Hippocampal formation (tissue), 2 donors: ENCODE measurements at places on chromosomes 2 and 18.
A peak's percentile ranks its signal among the peaks of the same experiment; 100 is the strongest.

DNA sequence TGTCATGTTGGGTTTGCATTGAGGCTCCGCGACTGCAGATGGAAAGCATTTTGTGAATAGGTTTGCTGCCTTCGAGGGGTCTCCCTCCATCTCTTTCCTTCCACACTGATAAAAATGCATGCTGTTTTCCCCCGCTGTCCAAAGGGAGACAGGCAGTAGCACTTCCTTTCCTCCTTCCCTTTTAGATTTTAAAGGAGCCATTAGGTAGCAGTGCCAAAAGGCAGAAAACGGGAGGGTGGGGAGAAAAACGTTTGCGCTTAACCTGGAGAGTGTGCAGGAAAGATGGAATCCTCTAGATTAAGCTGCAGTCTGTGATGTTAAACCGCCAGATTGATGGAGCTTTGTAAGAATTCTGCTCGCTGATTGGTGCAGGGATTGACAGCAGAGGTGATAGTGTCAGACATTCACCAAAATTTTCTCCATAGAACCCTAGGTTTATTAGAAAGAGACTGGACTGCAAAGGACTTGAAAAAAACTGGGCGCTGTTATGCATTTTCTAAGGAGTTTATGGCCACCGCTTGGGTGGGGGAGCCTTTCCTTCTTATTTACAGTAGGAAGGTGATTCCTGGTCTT is 688 bp downstream of the MAPRE2 start:
- no peak for DNase-seq

DNA sequence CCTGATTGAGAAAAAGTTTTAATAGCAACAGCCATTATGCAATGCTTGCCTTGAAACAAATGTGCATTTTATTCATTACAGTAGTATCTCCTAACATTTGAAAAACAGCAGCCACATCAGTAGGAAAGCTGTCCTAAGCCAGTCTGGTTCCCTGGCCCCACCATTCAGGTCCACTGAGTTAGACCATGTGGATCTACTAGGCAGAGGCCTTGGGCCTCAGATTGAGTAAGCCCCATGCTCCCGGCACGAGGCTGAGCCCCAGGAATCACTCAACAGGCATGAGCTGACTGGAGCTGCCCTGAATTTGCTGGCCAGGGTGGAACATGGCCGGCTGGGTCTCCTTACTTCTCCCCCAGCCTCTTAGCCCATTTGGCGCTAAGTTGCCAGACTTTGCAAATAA is 103.4 kb downstream of the ZFP36L2 start:
- no peak for DNase-seq

GRCh38 chr2:218046238-218046637 is 22.8 kb upstream of the RUFY4 start:
- no peak for DNase-seq

DNA sequence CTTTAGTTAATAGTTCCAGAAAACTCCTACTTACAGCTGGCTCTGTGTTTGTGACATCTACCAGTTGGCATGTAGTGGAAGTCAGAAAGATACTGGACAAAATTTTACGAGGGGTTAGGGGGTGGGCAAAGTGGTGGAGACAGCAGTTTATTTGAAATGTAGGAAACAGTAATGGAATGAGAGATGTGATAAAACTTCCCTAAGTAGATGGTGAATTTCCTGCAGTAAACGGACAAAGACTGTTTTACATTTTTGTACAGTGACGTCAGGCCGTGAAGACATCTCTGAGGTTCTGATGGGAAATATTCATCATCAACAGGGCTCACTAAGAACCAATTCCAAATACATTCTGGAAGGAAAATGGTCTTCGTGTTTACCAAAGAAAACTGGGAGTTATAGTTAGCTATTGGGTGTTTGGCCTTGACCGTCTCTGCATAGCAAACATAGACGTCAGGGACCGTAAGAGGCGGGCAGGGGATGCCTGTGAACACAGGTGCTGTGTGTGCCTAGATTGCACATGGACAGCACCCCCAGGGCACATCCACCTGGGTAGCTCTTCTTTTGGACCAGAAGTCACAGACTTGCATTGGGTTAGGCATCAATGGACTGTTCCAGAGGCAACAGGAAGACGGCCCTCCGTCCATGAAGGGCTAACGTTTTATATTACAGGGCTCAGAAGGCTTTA is 131.5 kb downstream of the ZNF516 start:
- no peak for DNase-seq

- peak; percentile 18 for DNase-seq
Observed at GRCh38 chr18:76823587-76824011, 1.2 kb downstream of the ZNF236 start.

DNA sequence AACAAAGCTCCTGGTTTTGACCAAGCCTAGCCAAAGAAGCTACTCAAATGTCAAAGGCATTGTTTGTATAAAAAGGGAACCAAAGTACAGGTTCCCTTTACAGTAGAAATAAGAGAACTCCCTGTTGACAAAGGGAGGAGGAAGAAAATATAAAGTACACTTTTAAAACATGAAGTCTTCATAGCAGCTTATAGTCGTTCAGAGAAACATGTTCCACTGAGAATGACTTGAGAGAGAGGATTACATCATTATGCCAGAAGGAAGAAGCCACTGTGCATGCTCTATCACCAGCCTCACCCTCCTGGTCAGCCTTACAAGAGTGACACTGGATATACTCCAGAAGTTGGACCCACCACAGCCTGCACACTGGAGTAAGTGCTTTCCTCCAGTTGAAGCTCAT is 2.5 kb upstream of the DHRS9 start:
- no peak for DNase-seq

GRCh38 chr2:59237311-59237710 is 996.2 kb upstream of the FANCL start:
- DNase-seq: no peak

GRCh38 chr2:160375802-160376469 is 117.7 kb downstream of the RBMS1 start:
- no peak for DNase-seq

DNA sequence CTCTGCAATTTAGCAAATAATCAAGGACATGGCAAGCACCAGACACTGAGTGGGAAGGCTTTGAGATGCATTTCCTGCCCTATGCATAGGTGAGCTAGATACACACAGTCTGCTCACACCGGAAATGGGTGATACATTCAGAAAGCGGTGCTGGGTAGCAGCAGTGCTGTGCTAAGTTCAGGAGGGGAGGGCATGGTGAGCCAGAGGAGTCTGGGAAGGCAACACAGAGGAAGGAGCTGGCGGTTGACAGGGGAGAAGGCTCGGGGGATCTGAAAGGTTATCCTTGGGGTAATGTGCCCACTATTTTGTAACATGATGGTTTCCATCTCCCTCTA is 57.4 kb upstream of the EPAS1 start:
- no peak for DNase-seq

GRCh38 chr2:64853894-64854293 is 135.3 kb upstream of the SLC1A4 start:
- DNase-seq: no peak

GRCh38 chr2:224121406-224122067 is 82.5 kb upstream of the SERPINE2 start:
- DNase-seq: no peak

DNA sequence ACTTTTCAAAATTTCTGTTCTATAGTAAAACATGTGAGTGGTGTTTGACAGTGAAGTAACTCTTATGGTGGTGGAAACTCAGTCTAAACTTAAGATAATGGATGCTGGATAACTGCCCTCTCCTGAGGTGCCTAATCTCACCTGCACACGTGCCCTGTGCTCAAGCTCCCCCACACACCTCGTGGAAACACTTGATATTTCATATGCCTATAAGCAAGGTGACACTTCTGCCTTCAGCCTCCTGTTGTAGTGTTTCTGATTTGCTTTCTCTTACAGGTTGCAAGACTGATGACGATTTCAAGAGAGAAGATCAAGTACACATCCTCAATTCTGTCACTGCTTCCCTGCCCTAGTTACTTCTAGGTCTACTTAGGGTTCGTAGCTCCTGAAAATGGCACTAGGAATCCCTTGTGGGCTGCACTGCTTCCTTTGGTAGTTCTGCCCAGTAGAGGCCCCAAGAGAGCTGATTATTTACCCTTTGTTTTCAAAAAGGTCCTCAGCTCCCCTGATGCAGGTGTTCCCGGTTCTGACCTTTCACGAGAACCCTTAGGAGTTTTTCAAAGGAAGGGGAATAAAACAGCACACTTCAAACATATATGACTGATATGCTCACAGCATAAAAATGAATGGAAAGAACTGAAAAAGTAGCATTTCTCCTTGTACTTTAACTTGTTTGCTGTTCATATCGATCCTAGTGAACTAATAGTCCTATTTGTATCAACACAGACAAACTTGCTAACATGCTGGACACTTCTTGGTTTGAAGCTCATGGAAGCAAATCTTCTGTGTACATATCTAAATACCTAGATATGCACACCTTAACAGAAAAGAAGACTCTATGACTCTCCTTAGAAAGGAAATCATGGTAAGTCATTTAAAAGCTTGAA is 6.7 kb downstream of the CAVIN2 start:
- no peak for DNase-seq

DNA sequence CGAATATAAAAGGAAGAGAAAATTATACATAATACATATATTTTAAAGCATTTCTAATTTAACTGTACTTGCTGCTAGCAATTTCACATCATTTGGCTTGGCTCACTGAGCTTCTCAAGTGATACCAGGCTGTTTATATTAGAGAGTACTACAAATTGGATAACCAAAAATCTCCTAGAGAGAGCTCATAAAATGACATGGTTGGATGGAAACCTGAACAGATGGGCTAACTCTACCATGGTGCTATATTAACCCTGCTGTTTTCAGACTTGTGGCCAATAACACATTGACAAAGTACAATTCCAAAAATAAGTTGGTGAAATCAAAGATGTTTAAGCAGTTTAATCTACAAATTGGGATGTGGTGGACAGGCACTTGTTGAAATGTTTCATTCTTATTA is 364.4 kb upstream of the GCFC2 start:
- DNase-seq: no peak

DNA sequence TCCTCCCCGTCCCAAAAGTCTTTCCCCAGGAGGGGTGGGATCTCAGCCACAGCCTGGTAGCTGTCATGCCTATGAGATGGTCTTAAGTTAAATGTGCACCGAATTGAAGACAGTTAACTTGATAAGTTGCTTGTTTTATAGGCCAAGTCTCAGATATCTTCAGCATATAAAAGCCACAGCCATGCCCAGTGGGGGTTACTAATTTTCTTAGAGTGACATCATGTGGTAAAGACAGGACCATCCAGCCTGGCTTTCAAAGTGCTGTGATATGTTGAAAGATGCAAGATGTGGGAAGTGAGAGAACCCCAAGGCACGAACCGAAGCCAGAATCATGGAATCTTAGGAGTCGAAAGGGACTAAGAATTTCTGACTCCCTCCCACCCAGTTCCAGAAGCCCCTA is 42.1 kb upstream of the FAM124B start:
- DNase-seq: no peak

DNA sequence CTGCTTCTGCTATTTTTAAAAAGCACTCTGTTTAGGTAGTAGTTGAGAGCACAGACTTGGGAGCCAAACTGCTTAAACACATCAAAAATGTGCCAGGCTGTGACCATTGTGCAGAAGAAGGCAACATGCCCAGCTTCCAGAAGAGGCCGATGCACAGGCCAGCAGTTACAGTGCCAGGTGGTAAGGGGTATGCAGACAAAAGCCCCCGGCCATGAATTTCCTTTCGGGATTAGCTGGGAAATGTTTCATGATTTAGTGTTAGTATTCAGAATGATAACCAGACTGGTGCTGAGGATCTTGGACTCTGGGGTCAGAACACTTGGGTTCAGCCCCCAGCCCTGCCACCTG is 40.0 kb upstream of the ATG16L1 start:
- DNase-seq: no peak

- DNase-seq: peak; percentile 2
Observed at GRCh38 chr2:20135631-20136050, 84.2 kb upstream of the LAPTM4A start.

DNA sequence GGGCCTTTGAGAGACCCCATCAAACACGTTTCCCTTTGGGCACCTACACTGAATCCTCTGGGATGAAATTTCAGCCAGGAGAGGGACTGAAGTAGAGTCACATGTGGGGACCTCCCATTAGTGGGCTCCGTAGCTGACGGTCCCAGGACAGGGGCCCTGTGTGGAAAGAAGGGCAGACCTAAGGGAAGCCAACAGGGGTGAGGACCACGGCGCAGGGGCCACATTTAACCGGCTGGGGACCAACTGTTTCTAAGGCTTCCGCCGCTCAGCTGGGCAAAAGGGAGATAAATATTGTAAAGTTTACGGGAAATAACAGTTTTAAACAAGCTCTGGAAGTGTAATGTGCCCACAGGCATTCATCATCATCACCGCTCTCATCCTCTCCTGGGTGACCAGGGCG is 42.7 kb downstream of the RRM2 start:
- no peak for DNase-seq

GRCh38 chr2:10073706-10074105 is 6.5 kb downstream of the CYS1 start:
- no peak for DNase-seq
